ENCODE measurements at places on chromosomes 3 and 15.
A peak's percentile ranks its signal among the peaks of the same experiment; 100 is the strongest.

GRCh38 chr3:40961104-40961857 is 238.0 kb upstream of the CTNNB1 start:
- DNase-seq: no peak

DNA sequence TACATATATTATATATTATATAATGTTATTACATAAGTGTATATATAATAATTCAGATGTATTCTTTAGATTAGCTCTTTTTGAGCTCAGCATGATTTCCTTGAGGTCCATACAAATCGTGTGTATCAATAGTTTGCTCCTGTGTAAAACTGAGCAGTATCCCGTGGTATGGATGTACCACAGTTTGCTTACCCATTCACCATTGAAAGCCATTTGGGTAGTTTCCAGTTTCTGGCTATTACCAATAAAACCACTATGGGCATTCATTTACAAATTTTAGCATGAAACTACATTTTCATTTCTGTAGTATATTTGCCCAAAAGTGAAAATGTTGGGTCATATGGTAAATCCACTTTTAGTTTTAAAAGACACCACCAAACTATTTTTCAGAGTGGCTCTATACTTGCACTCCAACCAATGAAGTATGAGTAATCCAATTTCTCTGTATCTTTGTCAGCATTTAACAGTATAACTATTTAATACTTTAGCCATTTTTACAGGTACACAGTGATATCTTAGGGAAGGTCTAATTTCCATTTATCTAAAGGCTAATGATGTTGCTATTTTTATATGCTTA is 1361.4 kb upstream of the GBE1 start:
- DNase-seq: no peak

- DNase-seq: no peak
Measured at GRCh38 chr15:26521691-26522198, 251.1 kb downstream of the GABRB3 start.

DNA sequence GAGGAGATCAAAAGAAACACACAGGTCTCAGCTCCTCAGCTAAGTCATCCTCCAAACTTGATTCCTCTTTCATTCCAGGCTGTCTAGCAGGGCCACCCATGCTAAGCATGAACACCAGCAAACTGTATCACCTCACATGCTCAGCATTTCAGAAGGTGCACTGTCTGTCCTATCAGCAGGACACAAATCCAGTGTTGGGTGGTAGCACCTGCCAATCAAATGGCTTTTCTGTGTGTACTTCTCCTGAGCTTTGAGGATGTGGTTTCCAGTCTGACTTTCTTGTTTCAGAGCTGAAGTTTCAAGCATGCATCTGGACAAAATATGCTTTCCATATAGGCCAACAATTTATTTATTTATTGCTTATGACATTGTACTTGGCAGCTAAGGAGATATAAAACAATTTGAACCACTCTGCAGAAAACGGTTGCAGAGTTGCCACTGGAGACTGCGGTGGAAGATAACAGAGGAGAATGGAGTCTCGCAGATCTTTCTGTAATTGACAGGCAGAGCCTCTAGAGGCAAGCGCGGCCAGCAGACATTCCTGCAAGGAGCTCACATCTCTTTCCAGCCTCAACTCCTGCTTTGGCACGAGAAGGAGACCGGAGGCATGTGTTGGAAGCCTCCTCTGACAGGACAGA is 167.1 kb upstream of the WNT5A start:
- no peak for DNase-seq

DNA sequence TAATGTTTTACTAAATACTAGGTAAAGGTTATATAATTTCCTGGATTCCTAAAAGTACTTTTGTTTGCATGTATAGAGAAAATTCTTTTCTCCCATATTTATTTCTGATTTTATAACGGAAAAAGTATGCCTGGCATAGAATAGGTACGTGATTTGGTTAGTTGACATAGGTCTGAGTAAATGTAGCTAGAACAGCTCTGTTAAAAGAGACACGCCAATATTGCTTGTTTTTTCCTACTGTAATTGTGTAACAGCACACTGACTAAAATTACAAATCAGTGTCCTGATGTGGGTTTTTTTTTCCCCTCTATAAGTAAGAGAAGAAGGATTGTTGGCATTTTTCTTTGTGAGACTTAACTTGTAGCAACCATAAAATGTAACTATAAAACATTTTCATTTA is 26.7 kb downstream of the KLHL24 start:
- no peak for DNase-seq

DNA sequence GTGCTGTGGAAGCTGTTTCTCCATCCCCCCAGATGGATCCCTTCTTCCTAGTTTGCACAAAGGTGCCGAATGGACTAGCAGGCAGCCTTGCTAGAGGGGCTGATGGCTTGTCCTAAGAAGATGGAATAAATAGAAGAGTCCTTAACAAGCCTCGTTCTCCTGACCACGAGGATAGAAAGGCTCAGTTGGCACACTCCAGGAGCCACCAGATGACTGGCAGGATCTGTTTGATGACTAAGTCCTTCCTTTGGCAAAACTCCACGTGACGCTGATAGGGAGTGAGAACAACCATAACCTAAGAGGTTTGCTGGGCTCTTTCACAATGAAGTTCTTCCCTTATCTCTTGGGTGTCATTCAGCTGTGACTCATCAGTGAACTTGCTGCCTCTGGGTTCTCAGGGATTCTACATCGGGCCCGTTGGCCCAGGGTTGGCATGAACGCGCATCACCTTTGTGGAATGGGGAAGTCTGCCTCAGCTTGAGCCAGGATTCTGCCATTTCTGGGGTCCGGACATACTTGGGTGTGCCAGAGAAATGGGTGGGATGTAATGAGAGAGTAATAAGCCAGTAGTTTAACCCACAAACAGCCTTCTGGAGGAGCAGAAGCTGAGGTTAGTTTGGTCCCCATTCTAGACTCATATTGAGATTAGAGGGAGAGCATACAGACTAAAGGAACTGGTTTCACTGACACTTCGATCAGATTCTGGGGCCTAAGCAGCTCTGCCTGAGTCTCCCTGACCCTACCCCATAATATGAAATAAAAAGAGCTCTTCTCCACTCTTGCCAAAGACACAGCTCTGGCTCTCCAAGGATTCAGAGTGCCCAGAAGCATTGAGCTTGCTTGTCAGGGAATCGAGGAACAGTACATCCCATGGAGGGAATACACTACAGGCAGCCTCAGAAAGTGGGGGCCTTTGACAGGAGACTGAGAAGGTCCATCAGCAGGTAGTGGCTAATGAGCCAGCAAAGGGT is 2.0 kb upstream of the MELTF start:
- peak; percentile 96 for DNase-seq

- DNase-seq: no peak
Measured at GRCh38 chr3:130117933-130118332, 36.3 kb downstream of the ALG1L2 start.

GRCh38 chr15:71509139-71509538 is 301.2 kb upstream of the NR2E3 start:
- no peak for DNase-seq

DNA sequence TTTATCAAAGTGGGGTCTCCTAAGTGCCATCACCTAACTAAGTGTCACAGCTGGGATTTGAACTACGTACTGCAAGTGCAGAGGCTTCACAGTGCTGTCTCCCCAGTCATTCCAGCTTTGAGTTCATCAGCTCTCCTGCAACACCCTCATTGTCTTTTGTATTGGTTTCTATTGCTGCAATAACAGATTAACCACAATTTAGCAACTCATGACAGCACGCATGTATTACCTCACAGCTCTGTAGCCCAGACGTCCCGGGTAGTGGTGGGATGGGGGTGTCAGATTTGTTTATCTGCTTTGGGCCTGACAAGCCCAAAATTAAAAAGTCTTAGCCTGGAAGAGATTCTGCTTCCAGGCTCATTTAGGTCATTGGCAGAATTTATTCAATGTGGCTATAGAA is 220.5 kb upstream of the LRRN1 start:
- DNase-seq: no peak

DNA sequence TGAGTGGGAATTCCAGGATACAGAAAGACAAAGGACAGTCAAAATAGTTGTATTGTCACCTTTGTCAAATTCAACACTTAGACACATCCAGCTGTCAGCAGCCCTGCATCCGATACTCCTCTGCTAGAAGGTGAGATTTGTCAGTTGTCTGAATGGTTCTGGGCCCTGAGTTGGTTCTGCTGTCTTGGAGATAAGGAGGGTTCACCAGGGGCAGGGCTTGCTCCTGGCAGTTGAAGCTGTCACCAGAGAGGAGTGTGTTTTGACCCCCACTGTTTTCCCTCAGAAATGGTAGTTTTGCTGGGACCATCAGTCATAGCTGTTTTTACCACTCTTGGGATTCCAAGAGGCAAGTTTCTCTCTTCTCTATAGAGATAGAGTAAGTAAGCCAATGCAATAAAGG is 3.2 kb upstream of the KY start:
- no peak for DNase-seq

- no peak for DNase-seq
Measured at GRCh38 chr3:108289159-108289558, 7.2 kb upstream of the HHLA2 start.

- DNase-seq: no peak
Measured at GRCh38 chr15:80875568-80876347, 96.6 kb downstream of the CEMIP start.

DNA sequence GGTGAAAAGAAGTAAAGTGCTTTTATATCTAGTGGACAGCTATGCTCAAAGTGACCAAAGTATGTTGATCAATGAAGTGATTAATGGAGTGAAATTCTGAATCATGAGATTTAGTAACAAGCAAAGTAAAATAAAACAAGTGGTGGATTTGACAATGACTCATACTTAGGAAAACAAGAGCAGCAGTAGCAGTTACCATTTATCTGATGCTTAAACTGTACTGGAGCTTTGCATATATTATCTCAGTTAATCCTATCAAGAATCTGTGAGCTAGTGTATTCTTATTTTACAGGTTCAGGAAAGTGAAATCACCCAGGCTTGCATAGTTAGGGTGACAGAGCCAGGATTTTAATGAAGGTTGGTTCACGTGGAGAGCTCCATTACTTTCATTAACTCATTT is 50.6 kb upstream of the SPATA16 start:
- no peak for DNase-seq

GRCh38 chr3:55637906-55638638 is 151.0 kb upstream of the WNT5A start:
- DNase-seq: no peak

Measured in HS-27A (cell line).